NCI-H1436 treated with DMSO at 0.1 percent for 48 hours (cell line): ENCODE measurements at places on chromosomes 3 and 15.

GRCh38 chr3:124741027-124741426, 10.8 kb downstream of the UMPS start:
- DNase-seq, result no peak

DNA sequence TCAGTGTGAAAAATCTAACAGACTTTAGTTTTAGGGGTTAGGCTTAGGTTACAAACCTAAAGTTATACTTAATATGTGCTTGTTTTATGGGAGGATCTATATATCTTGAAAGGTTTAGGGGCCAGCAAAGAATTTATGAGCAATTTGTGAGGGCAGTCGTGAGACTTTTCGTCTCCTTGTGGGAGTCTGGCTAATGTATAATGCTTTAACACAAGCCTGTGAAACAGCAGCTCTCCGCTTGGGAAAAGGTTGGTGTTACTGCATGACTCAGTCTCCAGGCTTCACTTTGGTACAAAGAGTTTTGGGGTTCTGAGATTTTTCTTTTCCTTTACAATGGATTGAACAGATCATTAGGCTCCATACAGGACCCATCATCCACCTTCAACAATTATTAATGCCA, 79.0 kb upstream of the MFGE8 start:
- no peak for DNase-seq

- no peak for DNase-seq
Observed at GRCh38 chr3:79887213-79887612, 119.4 kb upstream of the ROBO1 start.

- DNase-seq, result no peak
Observed at GRCh38 chr15:64566629-64567427, 106.5 kb downstream of the ZNF609 start.

DNA sequence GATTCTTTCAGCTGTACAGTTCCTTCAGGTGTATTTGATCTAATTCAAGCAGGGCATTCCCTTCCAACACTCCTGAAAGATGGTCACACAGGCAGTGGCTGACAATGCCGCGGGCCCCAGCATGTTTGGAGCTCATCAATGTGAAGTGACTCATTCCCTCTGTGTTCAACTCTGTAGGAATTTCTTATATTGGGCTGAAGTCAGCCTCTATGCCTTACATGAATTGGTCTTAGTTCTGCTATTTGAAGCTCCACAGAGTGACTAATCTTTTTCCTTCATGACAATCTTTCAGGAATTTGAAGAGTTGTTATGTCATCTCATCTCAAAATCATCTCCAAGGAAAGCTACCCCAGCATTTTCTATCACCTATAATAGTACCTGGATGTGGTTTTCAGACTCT, 142.5 kb upstream of the C2CD4B start:
- no peak for DNase-seq

GRCh38 chr3:169604568-169604967, 58.9 kb downstream of the MECOM start:
- DNase-seq, result no peak

DNA sequence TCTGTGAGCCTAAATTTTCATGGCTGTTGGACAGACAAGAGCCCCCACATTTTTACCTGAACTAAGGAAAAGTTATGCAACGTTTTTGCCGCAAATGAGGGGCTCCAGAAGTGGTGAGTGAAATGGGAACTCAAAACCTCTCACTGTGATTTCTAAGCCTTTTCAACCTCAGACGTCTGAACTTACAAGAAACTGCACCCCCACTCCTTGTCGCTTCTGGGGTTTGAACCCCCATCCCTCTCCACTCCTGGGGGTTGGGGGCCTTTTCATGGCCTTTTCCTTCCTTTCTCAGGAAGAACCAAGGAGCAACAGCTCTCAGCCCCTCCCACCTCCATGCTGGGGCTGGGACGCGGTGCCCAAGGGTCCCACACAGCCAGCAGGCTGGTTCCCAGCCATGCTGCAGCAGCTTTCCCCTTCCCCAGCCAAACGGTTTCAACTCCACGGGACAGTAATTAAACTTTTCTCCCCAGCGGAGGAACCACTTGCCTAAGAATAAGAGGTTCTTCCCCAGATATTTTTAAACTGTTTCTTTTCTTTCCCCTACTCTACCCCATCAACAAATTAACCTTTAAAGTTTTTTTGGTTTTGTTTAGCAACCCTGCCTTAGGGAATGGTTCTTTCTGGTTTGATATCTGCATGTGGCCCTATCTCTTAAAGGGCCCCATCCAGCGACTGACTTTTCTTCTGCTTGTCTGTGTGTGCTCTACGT, 387.6 kb upstream of the CBLB start:
- DNase-seq, result no peak

- DNase-seq, result no peak
Observed at GRCh38 chr3:56800832-56801661, 702 bp downstream of the ARHGEF3 start.

- DNase-seq, result no peak
Observed at GRCh38 chr3:64530434-64531049, 157.3 kb downstream of the ADAMTS9 start.

DNA sequence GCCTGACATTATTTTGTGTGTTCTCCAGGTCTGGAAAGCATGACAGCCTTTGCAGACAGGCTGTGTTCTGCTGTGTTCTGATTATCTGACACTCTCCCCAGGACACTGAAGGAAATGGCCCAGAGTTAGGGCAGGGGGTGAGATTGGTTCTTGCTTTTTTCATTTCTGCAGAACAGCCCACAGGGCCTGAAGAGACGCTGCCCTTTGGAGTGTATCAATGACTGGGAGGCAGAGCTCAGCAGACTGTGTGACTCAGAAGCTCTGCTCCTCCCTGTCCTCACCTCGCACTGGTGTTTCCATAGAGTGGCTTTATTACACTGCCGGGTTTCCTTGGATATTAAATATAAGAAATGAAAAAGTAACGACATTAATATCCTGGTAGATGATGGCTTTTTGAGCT, 523.6 kb downstream of the NTRK3 start:
- DNase-seq, result no peak

GRCh38 chr15:55694652-55695150, 48.3 kb downstream of the PRTG start:
- DNase-seq, result peak; percentile 23

DNA sequence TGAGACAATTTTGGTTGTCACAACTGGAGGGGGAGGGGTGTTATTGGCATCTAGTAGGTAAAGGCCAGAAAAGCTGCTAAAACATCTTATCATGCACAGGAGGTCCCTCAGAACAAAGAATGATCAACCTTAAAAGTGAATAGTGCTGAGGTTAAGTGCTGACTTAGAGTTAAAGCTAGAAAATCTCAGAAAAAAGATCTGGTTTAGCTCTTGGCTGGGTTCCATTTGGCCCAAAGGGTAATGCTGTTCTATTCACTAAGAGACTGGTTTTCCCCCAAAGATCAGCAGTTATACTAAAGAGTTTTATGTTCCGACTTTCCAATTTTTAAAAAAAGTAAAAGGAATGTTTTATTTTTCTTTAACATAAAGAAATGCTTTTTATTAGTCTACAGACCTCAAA, 15.6 kb downstream of the DCBLD2 start:
- DNase-seq, result no peak

DNA sequence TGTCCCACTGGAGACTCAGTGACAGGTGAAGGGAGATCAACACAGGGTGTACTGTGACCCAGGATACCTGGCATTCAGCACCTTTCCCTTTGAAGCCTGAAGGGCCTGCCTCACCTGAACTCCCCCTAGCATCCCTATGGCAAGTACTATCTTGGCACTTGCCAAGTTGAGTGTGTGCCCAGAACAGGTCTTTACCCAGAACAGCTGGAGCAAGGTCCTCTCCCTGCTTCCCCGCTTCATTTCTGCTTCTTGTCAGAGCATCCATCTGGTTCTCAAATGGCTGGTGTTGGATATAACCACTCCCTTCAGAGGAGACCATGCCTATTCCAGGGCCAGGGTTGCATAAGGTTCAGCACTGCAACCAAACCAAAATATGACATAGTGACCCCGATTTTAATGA, 73.0 kb downstream of the FAM43A start:
- DNase-seq, result no peak
